ENCODE measurements at places on chromosomes 4 and X.

- no peak for DNase-seq
These were observed 716.4 kb upstream of the HS3ST1 start for GRCh38 chr4:12145106-12145505.

DNA sequence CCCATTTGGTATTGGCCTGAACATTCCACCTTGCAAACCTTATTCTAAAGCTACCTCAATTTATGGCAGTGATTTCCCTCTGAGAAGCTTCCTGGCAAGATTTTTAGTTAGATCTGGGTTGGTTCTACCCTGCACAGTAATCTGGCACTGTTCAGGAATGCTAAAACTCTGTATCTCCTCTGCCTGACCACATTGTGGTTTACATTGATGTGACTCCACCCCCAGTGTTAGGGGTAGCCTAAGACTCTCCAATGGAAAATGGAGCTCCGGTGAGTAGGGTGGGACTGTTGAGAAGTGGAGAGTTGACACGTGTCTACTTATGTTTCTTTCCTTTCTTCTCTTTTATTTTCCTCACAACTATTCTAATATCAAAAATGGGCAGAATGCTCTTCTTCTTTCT, 45.4 kb downstream of the BMPR1B start:
- no peak for DNase-seq

DNA sequence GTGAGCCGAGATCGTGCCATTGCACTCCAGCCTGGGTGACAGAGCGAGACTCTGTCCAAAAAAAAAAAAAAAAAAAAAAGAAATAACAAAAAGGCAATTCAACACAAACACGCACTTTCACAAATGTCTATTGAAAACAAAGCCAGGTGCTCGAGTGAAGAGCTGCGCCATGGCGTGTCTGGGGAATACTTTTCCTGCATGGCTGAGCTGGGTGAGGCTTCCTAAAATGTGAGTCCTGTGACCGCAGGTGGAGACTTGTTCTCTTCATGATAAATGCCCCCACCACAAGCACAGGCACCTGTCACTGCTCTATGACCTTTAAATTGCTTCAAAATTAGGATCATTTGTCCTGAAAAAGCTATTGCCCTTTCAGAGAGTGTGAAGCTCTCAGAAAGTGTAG, 4.0 kb upstream of the ABLIM2 start:
- no peak for DNase-seq

DNA sequence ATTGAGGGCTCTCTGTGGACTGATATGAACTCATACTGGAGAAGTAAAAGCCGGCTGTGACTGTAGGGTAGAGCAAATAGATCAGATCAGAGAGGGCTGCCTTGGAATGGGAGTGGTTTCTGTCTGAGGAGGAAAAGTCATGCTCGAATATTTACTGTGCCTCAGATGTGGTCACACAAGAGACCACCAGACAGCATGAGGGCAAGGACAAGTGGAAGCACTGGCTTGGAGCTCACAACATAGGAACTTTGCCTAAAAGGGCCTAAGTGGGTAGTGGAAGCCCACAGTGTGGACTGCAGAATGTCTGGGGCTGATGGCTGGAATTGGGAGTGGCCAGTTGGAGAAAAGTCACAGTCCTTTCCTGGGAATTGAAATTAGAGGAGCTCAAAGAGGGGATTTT, 19.8 kb downstream of the GLRB start:
- DNase-seq, result no peak

- DNase-seq, result no peak
These were observed 25.1 kb downstream of the SMIM31 start for GRCh38 chr4:164779080-164779479.

DNA sequence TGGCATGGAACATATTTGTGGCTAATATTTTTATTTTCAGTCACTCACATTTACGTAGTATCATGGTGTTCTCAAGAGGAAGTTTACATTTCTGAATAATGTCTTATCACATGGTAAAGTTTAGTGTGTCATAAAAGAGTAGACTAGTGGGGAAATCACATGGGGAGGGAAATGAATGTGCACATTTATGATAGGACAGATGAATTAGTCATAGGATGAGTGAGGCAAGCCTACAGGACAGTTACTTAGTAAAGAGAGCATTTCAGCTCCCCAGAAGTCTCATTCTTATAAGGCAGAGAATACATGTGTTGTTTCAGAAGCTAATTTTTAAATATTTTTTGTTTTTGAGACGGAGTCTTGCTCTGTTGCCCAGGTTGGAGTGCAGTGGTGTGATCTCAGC, 6.2 kb downstream of the GK start:
- DNase-seq, result no peak

- no peak for DNase-seq
These were observed 59.3 kb upstream of the UCP1 start for GRCh38 chr4:140628016-140628415.

DNA sequence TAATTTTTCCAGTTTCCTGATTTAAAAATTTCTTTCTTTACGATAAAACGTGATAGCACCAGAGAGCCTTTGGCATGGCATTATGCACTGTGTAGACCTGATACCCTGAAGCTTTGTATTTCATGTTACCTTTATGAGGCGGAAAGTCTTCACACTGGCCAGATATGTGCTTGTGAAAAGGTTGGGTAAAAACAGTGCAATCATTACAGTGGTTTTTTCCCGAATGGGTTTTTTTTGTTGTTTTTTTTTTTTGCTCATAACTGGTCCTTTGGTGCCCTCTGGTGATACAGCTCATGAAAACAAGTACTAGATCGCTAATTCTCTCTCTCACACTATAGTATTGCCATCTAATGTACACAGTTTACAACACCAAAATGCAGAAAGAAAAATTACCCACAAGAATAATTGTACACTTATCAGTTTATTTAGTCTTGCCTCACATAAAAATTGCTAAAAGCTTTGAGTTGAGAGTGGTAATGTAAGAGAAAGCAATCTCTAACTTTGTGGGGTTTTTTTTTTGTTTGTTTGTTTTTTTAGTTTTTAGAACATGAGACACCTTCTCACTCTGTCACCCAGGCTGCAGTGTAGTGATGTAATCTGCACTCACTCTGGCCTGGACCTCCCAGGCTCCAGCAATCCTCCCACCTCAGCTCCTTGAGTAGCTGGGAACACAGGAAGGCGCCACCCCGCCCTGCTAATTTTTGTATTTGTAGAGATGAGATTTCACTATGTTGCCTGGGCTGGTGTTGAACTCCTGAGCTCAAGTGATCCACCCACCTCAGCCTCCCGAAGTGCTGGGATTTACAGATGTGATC, 21.3 kb downstream of the SPCS3 start:
- peak; percentile 25 for DNase-seq

DNA sequence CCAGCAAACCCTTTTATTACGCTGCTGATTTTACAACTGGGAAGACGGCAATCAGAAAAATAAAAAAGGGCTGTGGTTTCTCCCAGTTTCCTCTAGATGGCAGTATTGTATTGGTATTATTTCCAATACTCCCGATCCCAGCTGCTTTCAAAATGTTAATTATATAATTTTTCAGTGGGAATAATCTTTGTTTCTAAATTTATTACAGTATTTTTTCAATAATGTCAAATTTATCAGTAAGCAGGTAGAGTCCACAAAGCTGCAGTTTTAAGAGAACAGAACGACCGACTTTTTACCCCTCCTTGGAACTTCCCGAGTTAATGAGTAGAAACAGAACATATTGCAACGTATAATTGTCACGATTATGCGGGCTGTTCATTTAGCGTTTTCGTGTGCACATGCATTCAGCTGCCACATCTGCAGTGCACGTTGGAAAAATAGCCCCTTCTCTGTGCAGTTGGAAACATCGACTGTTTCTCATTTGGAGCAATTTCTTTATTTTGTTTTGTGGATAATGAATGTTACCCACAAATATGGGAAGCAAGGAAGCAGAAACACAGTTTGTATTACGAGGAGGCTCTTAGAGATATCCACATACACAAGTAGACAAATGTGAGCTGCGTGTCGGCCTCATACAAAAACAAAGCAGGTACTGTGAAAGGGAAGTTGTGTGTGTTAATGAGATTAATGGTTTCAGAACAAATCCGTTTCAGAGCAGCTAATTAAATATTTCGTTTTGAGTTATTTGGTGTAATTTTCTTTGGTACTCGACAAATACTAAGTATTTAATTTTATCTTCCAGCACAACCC, 188.0 kb downstream of the STIM2 start:
- no peak for DNase-seq

- no peak for DNase-seq
These were observed 114.7 kb downstream of the SLC4A4 start for GRCh38 chr4:71453531-71453930.

DNA sequence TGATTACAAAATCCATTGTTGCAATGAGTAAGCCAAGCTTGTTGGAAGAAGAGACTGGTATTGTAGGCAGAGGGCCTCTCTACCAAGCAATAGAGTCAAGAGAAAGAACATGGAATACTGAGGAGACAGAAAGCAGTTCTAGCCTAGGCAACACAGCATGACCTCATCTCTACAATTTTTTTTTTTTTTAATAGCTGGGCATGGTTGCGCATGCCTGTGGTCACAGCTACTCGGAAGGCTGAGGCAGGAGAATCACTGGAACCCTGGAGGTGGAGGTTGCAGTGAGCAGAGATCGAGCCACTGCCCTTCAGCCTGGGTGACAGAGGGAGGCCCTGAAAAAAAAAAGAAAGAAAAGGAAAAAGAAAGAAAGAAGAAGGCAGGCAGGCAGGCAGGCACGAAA, 11.7 kb upstream of the ZBTB33 start:
- DNase-seq, result no peak

GRCh38 chr4:125420526-125420925, 105.8 kb downstream of the FAT4 start:
- DNase-seq, result no peak

GRCh38 chr4:81314897-81315470, 100.0 kb upstream of the PRKG2 start:
- no peak for DNase-seq

- no peak for DNase-seq
These were observed 3.4 kb upstream of the PPID start for GRCh38 chr4:158726633-158727032.

GRCh38 chr4:174714393-174715211, 114.4 kb downstream of the GLRA3 start:
- no peak for DNase-seq

DNA sequence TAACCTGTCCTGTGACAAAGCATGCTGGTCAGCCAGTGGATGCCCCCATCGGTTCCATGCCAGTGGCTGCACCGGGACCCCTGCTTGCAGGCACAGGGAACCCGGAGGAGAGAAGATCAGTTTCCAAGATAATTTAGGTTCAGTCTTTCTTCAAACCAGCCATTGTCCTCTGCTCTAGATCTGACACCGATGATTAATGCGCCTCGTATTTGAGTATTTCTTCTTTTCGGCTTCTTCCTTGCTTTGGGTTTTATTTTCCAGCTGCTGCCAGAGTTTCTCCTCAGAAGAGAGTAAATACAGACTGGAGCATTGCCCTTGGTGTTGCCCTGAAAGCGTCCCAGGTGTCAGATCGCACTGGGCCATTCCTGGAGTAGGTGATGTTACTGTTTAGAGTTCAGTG, 19.2 kb upstream of the BCOR start:
- no peak for DNase-seq

- peak; percentile 24 for DNase-seq
These were observed 2.4 kb upstream of the MORF4L2 start for GRCh38 chrX:103688946-103689345.

DNA sequence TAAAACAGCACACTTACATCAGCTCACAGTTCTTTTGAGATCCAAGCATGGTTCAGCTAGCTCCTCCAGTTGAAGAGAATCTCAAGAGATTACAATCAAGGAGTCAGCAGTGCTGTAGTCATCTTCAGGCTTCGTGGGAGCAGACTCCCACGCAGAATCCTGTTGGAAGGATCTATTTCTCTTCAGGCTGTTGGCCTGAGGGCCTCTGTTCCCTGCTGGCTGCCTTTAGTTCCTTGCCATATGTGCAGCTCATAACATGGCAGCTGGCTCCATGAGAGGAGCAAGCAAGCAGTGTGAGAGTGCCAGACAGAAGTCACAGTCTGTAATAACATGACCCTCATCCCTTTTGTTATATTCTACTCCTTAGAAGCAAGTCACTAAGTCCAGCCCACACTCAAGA, 168.6 kb downstream of the COX18 start:
- no peak for DNase-seq

GRCh38 chr4:133162941-133163340, 13.8 kb downstream of the PCDH10 start:
- DNase-seq, result no peak

GRCh38 chr4:189533603-189534002, 407.1 kb upstream of the FRG1 start:
- DNase-seq, result no peak

DNA sequence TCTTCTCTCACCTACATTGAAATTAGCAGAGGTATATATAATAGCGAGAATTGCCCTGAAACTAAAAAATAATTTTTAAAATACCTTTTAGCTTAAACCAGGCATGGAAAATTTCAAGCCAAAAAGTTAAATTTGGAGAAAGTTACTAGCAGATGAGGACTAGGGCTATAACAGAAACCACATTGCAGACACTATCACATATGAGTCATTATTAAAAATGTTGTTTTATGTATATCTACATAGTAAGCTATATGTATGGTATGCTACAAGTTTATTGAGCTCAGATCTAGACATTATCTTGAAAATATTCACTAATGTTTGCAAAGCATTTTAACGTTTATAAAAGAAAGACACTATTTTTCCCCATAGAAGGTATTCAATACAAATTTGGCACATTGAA, 147.8 kb downstream of the PAPSS1 start:
- DNase-seq, result no peak

- peak; percentile 29 for DNase-seq
These were observed 80.8 kb downstream of the HMGN5 start for GRCh38 chrX:81120936-81121371.

DNA sequence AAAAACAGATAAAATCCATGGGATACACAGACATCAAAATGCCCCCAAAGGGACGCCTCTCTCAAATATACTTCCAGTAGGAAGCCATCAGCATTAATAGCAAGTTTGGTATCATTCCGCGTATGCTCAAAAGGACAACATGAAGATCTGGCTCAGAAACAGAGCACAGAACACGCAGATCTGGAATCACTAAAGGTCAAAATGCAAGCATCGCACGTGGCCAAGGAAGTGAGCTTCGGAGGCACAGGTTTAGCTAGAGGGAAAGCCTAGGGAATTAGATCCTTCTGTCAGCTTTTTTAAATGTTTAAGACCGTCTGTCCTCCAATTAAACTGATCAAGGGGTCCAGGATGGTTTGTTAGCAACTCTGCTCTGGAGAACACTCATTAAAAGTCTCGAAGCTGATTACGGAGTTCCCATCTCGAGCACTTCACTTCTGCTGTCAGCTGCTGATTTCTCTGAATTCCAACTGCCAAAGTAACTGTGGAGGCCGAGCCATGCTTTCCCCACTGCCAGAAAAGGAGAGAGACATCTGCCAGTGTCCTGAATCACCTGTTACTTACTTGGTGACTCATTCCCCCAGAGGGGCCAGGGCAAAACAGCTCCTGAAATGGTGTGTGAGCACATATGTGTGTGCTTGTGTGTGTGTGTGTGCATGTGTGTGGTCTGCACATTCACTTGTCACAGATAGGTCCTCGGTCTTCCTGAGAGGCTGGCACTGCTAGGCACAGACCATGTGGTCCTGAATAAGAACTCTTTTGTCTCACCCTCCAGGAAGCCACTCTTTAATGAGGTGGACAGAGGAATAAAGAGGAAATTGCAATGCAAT, 177.7 kb upstream of the PPARGC1A start:
- no peak for DNase-seq
